AG10803 (cell line): ENCODE measurements at places on chromosomes 1 and 21.
A peak's percentile ranks its signal among the peaks of the same experiment; 100 is the strongest.

- no peak for DNase-seq
These were observed 22.8 kb upstream of the CTBS start for GRCh38 chr1:84597011-84597410.

DNA sequence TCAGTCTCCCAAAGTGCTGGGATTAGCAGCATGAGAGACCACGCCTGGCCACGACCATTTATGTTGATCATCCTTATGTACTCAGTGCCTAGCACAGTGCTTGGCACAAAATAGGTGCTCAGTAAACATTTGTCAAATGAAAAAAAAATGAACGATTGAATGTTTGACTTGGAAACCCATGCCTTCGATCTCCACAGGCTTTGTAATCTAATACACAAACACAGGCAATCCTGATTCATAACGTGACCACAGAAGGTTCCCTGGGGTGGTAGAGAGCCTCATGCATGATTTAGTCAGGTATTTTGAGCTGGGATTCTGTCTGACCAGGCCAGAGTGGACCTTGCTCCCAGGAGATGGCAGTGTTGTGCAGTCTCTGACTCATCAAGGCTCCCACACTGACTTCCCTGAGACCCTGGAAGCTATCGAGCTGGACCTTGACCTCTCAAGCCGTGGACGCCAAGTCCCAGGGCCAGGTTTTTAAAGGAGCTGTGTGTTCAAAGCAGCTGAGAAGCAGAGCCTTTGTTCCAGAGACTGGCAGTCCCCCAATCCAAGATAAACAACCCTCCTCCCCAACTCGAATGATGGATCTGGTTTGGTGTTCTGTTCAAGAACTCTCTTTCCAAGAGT is 81.1 kb downstream of the PGM1 start:
- DNase-seq, result peak; percentile 77

DNA sequence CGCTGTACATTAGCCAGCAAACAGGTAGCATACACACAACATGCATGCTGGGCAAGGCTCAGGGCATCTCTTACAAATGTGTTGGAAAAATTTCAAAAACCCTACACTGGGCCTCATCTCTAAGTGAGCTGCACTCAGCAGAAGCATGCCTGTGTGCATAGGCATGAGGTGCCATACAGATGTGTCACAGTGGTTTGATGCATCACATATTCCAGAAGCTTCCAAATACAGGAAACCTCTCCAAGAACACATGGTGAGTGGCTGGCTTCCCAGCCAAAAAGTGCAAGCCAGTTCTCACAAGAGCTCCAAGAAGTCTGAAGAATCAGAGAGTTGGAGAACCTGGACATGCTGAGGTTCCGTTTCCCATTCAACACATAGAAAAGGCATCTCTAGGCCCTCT is 58.3 kb downstream of the CD46 start:
- DNase-seq, result peak; percentile 97

- no peak for DNase-seq
These were observed 26.1 kb upstream of the RGL1 start for GRCh38 chr1:183778568-183779433.

DNA sequence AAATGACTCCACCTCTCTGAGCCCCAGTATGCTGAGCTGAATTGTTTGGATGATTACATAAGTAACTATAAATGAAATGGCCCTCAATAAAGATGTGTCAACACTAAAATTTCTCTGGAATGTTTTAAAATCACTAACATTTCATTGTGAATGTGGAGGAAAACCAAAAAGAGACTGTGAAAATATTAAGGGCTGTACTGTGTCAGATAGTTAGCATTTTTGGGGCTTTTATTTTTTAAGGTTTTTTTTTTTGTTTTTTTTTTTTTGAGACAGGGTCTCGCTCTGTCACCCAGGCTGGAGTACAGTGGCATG is 6.3 kb downstream of the MYOC start:
- DNase-seq, result no peak

GRCh38 chr1:88891318-88891950 is at the start of gene GTF2B:
TSS of gene GTF2B (minus strand) at chr1:88891567. CDS start at chr1:88891499, 68 bp downstream.
- peak; percentile 96 for DNase-seq

GRCh38 chr1:27554759-27555699 is 48.9 kb downstream of the AHDC1 start:
- no peak for DNase-seq

- no peak for DNase-seq
These were observed 21.5 kb upstream of the RNF187 start for GRCh38 chr1:228465571-228466146.

- DNase-seq, result no peak
These were observed 11.7 kb upstream of the ARHGAP29 start for GRCh38 chr1:94248956-94249688.

DNA sequence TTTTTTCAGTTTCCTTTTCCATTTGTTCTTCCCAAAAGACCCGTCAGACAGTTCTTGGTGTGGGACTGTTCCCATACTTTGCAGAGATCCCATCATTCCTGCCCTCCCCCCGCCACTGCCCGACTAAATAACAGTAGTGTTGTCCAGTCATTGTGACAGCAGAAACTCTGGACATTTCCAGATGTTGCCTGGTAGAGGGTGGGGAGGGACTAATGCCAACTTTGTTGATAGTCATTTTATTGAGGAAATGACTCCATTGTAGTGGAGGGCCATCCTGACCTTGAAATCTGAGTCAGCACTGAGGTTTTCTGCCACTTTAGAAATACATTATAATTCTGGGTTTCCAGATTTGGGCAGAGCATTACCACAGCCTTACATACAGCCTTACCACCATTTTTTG is 85.4 kb downstream of the CEP350 start:
- peak; percentile 74 for DNase-seq

DNA sequence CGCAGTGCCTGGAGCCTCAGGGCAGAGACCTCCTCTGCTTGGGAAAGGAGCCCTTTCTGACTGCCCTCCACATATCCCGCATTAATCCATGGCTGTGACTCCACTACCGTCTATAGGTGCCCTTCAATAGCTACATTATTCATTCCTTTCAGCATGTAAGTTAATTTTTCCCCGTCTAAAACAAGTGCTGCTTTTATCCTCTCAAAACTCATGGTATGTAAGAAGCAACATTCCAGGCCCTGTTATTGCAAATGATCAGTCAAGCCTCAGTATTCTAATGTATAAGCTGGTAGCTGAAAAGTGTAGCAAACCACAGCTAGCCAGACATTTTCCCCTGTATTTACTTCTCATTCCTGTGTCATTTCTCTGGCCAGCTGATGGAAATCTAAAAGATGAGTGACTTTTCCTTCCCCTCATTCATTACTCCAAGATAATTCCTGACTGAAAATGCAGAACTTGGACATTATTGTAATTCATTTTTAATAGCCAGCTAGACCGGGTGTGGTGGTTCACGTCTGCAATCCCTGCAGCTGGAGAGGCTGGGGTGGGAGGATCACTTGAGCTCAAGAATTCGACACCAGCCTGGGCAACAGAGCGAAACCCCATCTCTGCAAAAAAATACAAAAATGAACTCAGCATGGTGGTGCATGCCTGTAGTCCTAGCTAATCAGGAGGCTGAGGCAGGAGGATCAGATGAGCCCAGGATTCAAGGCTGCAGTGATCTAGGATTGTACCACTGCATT is 88.5 kb upstream of the SOD1 start:
- DNase-seq, result no peak

- DNase-seq, result peak; percentile 81
These were observed 10.9 kb upstream of the SESN2 start for GRCh38 chr1:28248273-28249012.

GRCh38 chr1:69648486-69648885 is 80.8 kb downstream of the LRRC7 start:
- no peak for DNase-seq

DNA sequence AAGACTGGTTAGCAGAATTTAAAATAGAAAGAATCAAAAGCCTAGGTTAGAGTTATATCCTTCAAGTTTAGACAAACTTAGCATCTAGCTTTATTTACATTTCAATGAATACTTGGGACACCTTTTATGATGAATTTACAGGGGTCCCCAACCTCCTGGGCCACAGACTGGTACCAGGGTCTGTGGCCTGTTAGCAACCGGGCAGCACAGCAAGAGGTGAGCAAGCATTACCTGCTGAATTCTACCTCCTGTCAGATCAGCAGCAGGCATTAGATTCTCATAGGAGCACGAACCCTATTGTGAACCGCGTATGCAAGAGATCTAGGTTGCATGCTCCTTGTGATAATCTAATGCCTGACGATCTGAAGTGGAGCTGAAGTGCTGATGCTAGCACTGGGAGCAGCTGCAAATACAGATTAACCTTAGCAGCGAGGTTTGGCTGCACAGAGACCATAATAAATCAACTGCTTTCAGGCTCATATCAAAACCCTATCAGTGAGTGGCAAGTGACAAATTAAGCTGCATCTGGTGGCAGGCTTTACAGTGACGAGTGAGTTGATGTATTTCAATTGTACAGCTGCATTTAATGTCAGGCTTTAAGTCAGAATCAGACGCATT is 82.0 kb downstream of the UCHL5 start:
- no peak for DNase-seq

DNA sequence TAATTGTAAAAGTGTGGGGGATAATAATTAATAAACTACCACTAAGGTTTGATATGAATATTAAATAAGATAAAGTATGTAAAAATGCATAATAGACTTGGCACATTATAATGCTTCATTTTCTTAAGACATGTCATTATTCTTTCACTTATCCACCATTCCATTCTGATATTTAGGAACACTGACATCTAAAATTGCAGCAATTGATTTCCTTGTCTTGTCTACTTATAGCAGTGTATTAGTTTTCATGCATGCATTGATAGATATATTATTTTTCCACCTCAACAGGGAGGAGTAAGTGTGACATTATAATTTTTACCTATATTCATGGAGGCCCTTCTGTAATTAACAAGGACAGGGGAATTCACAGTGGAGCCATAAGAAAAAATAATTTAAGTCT is 41.6 kb upstream of the RGS4 start:
- DNase-seq, result no peak

GRCh38 chr1:66526036-66526435 is 7.9 kb upstream of the SGIP1 start:
- DNase-seq, result no peak

GRCh38 chr1:2891923-2892448 is 90.5 kb upstream of the TTC34 start:
- no peak for DNase-seq

DNA sequence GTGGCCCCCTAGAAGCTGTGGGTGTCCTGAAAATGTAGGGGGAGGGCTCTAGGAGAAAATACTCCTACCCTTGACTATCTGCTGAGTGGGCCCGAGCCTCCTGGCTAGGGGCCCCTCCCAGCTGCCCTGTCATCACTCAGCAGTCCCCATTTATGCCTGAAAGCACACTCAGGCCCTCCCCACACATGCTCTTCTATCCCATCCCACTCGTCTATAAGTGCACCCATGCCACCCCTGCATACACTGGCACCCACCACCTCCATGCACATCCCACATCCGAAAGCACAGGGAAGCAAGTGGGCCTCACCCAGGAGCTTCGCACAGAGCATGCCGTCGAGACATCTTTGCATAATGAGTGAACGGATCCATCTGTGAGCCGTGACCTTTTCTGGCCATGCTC is 80.4 kb upstream of the POU3F1 start:
- DNase-seq, result no peak

- DNase-seq, result no peak
These were observed 16.0 kb upstream of the FRRS1 start for GRCh38 chr1:99782397-99782796.

GRCh38 chr1:166811691-166812090 is 27.6 kb upstream of the POGK start:
- peak; percentile 86 for DNase-seq

DNA sequence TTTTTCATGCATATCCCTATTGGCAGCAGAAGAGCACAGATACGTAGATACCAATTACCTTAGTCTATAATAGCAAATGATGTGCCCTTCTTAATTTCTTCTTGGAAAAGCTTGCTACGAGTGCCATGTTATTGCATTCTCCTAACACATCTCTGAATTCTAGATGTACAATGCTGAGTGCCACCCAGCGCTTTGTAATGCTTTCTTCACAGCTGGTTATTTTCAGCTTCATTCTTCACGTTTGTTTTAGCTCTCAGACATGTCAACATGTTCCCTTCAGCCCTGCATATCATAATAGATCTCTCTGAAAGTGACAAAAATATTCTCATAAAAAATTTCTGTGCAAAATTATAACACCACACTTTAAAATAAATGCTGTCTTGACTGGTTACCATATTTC is 981.2 kb downstream of the TTLL7 start:
- DNase-seq, result no peak

DNA sequence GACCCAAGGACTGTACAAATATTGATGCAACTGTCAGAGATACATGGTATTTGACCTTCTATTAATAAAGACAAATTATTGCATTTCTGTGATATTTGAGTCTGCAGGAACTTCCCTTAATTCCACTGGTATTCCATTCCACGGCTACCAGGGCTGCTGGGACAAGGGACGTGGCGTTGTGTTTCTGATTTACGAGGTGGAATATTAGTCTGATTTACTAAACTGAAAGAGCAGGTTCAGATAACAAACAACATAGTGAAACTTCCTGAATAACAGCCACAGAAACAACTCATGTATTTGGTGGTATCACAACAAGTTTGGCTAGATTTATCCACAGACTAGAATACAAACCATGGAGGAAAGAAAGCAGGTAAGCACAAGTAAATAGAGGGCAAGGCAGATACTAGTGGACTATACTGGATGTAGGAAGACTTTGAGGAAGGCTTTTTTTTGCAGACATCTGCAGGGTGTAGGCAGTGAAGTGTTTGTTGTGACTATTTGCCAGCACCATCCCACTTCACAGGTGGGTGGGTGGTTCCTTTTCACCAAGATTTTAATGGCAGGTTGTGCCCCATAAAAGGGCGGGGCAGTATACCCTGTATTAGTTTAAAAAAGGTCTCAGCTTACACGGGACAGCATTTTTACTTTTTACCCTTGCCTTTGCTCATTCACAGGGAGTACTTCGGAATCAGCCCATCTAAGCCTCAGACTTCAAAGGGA is 100.4 kb downstream of the FGGY start:
- no peak for DNase-seq

DNA sequence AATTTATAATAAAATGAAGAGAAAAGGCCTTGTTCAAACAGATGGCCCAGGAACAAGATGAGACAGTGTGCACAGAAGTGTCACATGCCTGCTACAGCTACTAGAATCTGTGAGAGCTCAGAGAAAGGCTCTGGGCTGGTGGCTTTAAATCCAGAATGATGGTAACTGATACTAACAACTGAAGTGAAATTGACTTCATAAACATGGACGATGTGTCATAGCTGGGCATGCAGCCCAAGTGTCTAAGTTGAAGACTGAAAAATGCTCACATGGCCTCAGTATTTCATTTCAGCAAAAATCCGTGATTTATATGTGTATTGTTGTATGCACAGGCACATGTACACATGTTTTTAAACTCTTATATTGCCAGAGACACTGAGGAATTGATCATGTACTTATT is 208.3 kb upstream of the RUNX1 start:
- DNase-seq, result peak; percentile 84

DNA sequence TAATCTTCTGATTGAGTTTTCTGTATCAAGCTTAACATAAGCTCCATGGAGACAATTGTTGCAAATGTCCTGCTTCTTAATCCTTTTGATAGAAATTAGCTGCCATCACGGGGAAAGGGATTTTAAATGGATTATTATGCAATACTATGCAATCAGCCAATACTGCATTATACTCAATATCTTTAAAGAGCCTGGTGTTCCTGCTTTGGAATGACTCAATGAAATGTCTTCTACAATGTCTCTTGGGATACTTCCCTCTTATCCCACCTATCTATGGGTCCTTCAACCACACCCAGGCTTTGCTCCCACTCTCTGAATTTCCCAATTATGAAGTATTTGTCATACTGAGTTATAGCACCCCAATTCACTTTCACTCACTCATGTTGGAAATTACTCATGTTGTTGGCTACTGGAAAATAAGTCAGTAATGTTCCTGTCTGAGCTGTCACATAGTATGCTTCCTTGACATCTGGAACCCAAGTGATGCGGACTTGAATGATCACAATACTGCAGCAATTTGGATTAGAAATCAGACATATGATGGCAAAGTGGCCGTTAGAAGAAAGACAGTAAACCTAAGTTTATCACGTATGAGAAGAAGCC is 85.0 kb downstream of the TPR start:
- no peak for DNase-seq
